CD4-positive, alpha-beta T cell treated with Interleukin-17A for 4 hours (primary cell): ENCODE measurements at places on chromosomes 5 and 9.

GRCh38 chr9:93652604-93653592 lies 76.5 kb downstream of the PHF2 start:
- no peak for DNase-seq

DNA sequence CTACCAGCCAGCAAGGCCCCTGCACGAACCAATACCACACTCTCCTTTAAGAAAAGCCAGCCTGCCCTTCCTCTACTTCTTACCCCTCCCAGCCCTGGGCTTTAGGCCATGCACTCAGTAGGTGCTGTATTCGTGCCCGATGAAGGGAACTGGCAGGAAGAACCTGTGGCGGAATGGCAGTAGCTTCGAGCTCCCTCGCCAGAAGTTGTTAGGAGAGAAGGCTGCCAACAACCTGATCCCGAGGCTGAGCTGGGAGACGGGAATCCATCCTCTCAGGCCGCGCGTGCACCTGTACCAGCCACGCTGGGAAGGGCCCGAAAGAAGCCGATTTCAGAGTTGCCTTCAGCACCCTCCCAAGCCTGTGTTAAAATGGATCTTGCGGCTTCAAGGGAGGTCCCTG lies 45.3 kb upstream of the AKNA start:
- no peak for DNase-seq

DNA sequence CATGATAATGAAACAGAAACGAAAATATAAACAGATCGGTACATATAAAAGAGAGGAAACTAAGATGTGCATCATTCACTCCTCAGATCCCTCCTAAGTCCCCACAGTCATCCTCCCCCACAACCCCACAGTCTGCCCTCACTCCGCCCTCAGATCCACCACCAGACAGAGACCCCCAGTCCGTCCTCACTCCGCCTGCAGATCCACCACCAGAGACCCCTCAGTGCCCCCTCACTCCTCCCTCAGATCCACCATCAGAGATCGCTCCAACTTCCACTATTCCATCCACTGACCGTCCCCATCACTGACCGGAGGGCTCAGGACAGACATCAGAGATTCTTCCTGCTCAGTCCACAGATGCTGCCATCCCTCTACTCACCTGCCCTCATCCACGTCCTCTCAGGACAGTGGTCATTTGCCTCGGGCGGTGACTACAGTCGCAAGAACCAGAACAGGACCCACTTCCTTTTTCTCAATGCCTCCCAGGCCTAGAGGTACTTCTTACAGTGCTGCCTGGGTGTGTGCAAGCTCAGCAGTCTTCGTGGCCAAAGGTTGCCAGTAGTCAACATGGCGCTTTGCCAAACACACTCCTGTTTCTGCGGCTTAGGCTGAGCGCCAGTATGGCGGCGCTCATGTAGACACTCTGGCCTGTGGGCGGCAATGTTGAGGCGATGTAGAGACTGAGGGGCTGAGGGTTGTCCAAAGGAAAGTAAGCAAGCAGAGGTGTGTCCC lies 8.3 kb upstream of the SPATA31C1 start:
- no peak for DNase-seq

- DNase-seq: no peak
These were observed 11.1 kb upstream of the DMXL1 start for GRCh38 chr5:119059740-119060255.

- DNase-seq: no peak
These were observed 78.4 kb downstream of the VAV2 start for GRCh38 chr9:133913571-133914369.

- no peak for DNase-seq
These were observed 58.0 kb upstream of the PDE8B start for GRCh38 chr5:77152441-77152840.

- DNase-seq: peak; percentile 16
These were observed 686 bp downstream of the BRD9 start for GRCh38 chr5:891837-892393.

DNA sequence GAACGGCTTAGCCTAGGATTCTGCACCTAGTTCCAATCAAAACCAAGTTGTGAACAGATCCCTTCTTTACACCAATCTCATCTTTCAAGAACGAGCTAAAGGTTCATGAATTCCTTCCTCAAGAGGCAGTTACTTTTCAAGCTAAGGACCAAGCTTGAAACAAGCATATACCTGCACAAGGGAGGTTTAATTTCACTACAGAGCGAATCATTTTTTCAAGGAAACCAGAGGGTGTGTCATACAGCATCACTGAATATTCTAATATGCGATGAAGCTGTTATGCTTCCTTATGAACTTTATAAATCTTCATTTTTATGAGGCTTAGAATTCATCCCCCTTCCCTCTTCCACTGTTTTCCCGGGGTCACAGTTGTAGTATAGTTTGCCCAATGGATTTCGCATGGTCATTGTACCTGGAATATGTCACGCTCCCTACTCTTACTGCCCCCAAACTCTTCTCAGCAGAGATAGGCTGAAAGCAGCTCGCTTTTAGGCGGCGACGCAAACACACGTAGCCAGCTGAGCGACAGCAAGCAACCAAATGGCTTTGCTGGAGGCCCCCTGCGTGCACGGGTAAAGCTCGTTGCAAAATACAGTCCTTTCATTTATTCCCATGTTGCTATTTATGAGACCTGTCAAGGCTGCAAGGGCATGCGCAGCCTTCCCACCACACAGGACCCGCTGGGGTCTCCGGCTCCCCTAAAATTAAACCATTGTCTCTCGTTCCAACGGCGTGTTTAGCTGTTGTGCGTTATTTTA lies 832 bp downstream of the LMBRD2 start:
- DNase-seq: peak; percentile 26

DNA sequence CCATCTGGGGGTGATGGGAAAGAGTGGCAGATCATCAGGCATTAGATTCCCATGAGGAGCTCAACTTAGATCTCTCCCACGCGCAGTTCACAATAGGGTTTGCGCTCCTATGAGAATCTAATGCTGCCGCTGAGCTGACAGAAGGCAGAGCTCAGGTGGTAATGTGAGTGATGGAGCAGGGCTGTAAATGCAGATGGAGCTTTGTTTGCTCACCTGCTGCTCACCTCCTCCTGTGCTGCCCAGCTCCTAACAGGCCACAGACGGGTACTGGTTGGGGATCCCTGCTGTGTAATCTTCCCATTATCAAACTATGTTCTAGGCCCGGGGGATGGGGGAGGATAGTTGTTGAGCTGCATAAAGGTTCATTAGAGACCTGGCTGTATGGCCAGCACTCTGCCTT lies 58.4 kb downstream of the UGCG start:
- DNase-seq: no peak

DNA sequence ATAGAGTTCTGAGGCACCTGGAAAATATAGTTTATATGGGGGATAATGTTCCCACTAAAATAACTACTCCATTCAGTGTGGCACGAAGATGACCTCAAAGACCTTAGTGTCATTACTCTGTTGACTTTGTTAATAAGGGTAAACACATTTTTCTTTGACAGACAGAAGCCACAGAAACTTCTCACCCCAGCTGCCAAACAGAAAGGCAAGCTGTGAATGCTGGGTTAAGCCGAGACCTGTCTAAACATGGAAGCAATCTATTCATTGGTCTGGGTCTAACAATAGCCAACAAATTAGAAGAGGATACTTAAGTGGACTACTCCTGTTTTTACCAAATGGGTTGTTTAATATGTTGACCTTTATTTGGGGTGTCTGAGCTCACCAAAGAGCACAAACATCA lies 171.4 kb downstream of the TLE1 start:
- no peak for DNase-seq

DNA sequence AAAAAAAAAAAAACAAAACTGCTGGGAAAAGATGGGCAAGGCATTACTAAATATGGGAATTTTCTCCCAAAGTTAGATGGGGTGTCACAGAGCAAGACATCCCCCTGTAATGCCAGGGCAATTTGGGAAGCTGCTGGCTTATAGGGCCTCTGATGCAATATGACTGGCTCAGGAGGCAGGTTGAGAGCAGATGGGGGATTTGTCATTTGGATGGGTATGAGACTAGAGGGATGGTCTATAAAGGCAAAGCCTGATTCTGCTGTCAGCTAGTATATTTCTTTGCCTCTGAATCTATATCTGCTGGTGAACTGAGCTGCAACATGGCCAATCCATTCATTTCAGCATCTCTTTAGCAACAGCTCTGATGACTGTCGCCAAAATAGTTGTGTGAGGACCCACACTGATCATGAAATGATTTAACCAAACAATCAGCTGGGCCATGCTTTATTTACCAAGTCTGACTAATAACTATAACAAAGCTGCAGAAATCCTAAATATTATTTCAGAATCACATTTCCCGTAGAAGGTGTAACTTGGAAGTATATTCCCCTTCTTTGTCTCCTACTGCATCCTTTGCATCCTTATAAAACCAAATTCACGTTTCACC lies 455.1 kb upstream of the ZNF608 start:
- DNase-seq: no peak

GRCh38 chr5:116640236-116640635 lies 65.6 kb upstream of the SEMA6A start:
- no peak for DNase-seq

GRCh38 chr5:139648205-139649081 lies at the start of gene CXXC5:
TSS of gene CXXC5 (plus strand) at chr5:139648349. CDS start at chr5:139680524, 32,175 bp downstream.
- peak; percentile 44 for DNase-seq

GRCh38 chr5:176153741-176154140 lies 84.5 kb upstream of the SIMC1 start:
- no peak for DNase-seq

- DNase-seq: no peak
These were observed 79.5 kb upstream of the NFIB start for GRCh38 chr9:14393418-14393817.
